ENCODE measurements at places on chromosomes 1 and 21. TPM values are rescaled to one million over a fixed set of nuclear protein-coding genes. Genes with fewer than 3 reads are reported as not detected.

The HSPB7 gene
- 11.4 TPM for total RNA-seq

The ZNF684 gene
- total RNA-seq: 5.4 TPM

GRCh38 chr1:207578796-207579435, 66.0 kb upstream of the CR1L start:
- no peaks in the 10 kb centered on the region for H3K36me3 ChIP-seq
- no peak overlapping the region for H3K4me3 ChIP-seq
- H3K4me1 ChIP-seq: no peaks in the 10 kb centered on the region
- no peak for DNase-seq
- H3K27me3 ChIP-seq: no peaks in the 10 kb centered on the region

DNA sequence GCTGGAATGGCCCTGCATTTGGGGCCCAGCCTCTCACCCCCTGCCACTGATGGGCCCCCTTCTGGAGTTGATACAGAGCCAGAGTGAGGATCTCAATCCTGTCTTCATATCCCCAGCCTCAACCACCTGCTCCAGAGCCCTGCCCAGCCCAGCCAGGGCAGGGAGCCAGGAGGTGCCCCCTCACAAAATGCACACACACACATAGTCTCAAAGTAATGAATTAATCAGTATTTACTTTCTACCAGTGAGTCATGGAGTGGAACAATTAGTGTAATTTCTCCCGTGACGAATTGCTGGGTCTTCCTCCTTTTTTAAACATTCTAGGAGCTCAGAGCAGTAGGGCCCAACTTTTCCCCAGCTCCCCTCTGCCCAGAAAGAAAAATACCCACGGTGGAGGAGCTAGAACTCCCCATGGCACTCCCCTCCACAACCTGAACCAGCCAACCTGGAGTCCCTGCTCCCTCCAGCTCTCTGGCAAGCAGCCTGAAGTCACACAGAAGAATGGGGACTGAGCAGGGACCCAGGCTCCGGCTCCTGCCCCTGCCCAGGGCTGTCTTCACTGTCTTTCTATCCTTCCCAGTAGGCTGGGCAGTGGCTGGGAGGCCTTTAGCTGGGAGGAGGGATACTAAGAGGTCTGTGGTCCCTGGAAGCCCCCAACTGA, 29.3 kb downstream of the SDC3 start:
- H3K27me3 ChIP-seq: no peaks in the 10 kb centered on the region
- no peak overlapping the region for H3K27ac ChIP-seq
- no peak for DNase-seq
- no peaks in the 10 kb centered on the region for H3K36me3 ChIP-seq
- H3K4me3 ChIP-seq: no peak overlapping the region

The STRIP1 gene
- total RNA-seq: 73.2 TPM

DNA sequence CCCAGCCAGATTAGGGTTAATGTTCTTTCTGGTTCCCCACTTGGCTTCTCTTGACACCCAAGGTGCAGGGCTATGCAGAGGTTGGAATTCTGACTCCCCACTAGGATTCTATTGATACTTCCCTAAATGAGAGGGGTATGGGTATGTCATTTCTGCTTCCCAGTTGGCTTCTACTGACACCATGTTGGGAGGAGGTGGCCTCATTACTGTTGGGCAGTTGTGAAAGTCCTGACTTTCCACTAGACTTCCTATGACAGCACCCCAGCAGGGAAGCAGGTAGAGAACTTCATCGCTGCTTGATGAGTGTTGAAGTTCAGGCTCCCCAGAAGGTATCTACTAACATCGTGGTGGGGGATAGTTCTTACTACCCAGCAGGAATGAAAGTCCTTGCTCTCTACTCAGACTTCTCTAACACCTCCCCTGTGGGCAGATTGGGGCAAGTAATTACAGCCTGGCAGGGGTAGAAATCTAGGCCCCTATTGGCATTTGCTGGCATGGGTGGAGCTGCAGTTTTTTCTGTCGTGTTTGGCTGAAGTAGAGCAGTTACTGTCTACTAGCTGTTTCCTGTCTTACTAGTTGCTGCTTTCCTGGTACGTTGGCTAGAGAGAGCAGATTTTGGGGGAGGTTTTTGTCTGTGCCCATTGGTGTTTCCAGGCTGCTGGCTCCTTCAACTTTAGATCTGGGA, 41.5 kb downstream of the ZYG11B start:
- no peak for DNase-seq
- H3K27me3 ChIP-seq: no peaks in the 10 kb centered on the region
- no peaks in the 10 kb centered on the region for H3K36me3 ChIP-seq
- no peak overlapping the region for H3K27ac ChIP-seq
- H3K4me3 ChIP-seq: no peak overlapping the region
- H3K4me1 ChIP-seq: no peaks in the 10 kb centered on the region

DNA sequence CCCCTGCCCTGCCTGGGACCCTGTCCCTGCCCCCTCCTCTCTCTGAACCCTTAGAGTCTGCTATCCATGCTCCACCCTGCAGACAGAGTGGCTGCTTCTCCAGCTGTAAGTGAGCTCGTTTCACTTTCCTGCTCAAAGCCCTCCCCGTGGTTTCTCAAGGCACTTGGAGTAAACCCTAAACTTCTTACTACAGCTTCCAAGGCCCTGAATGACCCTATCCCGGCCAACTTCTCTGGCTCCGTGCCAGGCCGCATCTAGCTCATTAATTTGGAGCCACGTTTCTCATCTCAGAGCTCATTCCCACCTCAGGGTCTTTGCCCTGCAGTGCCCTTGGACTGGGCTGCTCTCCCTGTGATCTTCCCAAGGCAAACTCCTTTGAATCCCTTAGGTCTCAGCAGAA, 235.1 kb upstream of the RUNX1 start:
- no peaks in the 10 kb centered on the region for H3K27me3 ChIP-seq
- DNase-seq: no peak
- no peaks in the 10 kb centered on the region for H3K36me3 ChIP-seq
- H3K4me3 ChIP-seq: no peak overlapping the region

DNA sequence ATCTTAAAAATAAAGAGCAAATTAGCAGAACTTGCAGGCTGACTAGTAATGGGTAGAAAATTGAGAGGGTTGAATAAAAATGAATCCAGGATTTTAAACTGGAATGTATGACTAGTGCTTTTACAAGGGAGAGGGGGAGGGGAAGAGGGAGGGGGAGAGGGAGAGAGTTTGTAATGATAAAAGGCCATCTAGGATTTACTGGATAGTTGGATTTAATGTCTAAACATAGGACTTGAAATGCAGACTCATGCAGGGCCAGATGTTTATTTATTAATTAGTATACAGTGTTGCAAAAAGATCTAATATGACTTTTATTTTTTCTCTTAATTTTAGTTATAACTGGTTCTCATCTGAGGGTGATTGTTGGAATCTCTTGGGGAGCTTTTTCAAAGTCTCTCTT, 4.3 kb downstream of the ZNF326 start:
- DNase-seq: no peak
- H3K36me3 ChIP-seq: no peaks in the 10 kb centered on the region
- no peak overlapping the region for H3K4me3 ChIP-seq
- no peak overlapping the region for H3K27ac ChIP-seq
- peaks cover 11% of the 10 kb centered on the region for H3K4me1 ChIP-seq
- no peaks in the 10 kb centered on the region for H3K27me3 ChIP-seq

DNA sequence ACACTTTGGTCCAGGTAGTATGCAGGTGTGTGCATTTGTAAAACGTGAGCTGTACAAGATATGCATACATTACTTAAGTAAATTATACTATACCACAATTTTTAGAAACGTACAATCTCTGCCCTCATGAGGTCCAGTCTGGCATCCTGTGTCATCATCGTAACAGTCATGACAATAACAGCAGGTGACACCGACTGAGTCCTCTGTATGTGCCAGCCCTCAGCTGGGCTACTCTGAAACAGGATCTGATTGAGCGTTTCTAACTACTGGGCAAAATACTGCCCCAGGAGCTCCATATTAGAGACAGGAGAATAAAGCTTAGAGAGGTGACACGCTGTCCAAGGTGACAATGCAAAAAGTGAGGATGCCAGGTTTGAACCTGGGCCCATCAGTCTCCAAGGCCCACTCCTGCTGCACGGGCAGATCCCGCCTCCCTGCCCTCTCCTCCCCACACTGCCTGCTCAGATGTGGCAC, 47.2 kb upstream of the ECE1 start:
- H3K36me3 ChIP-seq: no peaks in the 10 kb centered on the region
- H3K27me3 ChIP-seq: no peaks in the 10 kb centered on the region
- no peak for DNase-seq
- peak overlapping the region; percentile 92 for H3K27ac ChIP-seq

DNA sequence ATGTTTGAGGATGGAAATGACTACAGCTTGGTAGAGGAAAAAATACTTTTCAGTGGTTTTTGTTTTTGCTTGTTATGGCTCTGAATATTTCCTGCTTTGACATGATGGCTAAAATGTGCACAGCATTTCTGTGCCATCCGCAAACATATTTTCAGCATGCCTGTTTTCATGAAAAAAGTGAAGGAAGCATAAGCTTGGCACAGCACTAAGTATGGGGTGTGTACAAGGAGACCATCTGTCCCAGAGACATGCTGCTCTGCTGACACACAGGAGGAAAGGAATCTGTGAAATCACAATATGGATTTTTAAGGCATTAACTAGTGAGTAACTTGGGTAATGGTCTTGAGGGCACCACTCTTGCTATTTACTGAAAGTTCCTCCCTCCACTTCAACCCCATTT, 595.5 kb downstream of the RWDD3 start:
- no peaks in the 10 kb centered on the region for H3K4me1 ChIP-seq
- no peak overlapping the region for H3K4me3 ChIP-seq
- H3K36me3 ChIP-seq: no peaks in the 10 kb centered on the region
- H3K27ac ChIP-seq: no peak overlapping the region

The CATSPER4 gene
- not detected for total RNA-seq

DNA sequence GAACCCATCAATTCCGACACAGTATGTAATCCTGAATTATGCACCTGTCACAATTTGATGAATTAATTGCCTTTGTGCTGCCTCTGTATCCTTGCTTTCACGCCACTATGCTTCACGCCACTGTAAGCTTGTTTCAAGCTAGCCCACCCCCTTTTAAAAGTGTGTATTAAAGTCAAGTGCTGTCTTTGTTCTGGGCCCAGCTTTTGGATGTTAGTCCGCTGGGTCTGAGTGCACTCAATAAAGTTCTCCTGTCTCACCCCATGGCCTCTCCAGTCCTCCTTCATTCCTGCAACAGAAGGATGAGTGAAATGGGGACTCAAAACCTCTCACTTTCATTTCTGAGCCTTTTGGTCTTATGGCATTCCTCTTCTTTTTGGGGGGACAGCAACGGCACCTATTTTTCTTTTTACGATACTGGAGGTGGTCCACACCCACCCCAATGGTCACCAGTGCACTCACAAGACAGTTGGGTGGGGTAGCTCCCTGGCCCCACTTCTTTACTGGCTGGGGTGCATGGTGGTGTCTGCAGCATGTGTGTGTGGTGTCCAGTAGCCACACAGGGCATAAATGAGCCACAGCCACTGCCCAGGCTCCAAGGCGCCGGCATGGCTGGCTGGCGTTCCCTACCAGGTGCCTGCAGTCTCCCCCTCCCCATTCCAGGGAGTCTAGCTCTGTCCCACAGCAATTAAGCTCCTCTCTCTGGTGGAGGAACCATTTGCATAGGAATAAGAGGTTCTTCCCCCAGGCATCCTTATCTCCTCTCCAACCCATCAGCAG, 1.8 kb downstream of the THEM4 start:
- H3K36me3 ChIP-seq: no peaks in the 10 kb centered on the region
- H3K27me3 ChIP-seq: no peaks in the 10 kb centered on the region
- H3K4me3 ChIP-seq: no peak overlapping the region
- H3K4me1 ChIP-seq: no peaks in the 10 kb centered on the region
- H3K27ac ChIP-seq: no peak overlapping the region

The DSCAM gene
- total RNA-seq: under 0.01 TPM
